Stimulated activated CD4-positive, alpha-beta T cell treated with anti-CD3 and anti-CD28 coated beads, Interleukin-2, amount 100 ng/mL, for 24 hours (primary cell): ENCODE measurements at places on chromosomes 7 and 10.

DNA sequence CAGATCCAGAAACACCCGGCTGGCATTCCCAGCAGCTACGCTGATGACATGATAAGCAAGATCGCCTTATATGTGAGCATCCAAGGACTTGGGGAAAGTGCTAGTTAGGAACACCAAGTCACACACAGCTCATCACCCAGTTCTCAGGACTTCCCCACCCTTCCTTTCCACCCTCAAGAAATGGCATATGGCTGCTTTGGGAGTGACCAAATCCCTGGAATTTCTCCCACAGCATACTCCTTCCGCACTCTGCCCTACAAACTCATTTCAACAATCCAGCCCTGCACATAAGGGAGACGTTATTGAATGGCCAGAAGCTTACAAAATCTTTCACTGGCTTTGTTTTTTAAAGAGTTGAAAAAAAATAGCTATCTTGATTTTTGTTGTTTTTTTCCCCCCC is 4.2 kb downstream of the ITIH5 start:
- DNase-seq, result no peak

DNA sequence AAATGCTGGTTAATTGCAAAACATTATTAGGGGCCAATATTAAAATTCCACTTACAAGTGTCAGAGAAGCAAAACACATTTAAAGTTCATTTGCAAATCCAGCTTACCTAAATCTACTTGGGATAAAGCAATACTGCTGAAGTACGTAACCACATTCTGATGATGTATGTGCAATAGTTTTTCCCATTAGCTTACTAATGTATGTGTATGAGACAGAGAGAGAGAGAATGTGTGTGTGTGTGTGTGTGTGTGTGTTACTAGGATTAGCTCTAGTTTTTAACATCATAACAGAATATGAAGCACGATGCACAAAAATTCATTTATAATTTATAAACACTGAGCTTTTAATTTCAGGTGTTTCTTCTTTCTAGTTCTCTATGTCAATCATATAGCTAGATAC is 1074.2 kb upstream of the C7orf33 start:
- no peak for DNase-seq

DNA sequence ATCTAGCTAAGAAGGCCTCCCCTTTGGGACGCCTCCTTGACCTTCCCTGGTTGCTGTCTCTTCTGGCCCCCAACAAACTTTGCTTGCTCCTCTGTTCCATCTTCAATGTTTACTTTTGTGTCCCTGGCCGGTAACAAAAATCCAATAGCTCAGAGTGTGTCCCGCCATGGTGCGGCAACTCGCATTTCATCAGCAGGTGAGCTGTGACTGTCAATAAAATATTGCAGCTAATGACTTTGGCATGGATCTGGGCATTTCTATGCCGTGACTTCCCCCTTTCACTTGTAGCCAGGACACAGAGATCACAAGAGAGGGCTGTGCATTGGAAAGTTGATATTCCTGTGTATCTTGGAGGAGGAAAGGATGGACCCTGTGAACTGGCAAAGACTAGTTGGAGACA is 317.6 kb downstream of the RPS24 start:
- DNase-seq, result no peak

- DNase-seq, result no peak
These were observed 37.7 kb upstream of the AGR3 start for GRCh38 chr7:16919440-16919839.

DNA sequence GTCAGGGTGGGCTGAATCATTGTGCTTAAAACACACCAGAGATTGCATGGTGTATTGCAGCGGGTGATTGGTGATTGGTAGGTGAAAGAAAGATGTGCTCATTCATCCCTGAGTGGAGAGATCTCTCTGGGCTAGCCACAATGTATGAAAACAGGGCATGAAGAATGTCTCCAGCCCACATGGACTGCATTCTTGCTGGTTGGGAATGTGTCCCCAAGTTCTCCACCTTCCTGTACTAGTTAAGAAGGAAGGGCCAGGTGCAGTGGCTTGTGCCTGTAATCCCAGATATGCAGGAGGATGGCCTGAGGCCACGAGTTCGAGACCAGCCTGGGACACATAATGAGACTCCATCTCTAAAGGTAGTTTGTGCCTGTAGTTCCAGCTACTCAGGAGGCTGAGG is 113.8 kb upstream of the LANCL2 start:
- no peak for DNase-seq

- DNase-seq, result no peak
These were observed 18.8 kb downstream of the CELF2 start for GRCh38 chr10:11036424-11037011.

DNA sequence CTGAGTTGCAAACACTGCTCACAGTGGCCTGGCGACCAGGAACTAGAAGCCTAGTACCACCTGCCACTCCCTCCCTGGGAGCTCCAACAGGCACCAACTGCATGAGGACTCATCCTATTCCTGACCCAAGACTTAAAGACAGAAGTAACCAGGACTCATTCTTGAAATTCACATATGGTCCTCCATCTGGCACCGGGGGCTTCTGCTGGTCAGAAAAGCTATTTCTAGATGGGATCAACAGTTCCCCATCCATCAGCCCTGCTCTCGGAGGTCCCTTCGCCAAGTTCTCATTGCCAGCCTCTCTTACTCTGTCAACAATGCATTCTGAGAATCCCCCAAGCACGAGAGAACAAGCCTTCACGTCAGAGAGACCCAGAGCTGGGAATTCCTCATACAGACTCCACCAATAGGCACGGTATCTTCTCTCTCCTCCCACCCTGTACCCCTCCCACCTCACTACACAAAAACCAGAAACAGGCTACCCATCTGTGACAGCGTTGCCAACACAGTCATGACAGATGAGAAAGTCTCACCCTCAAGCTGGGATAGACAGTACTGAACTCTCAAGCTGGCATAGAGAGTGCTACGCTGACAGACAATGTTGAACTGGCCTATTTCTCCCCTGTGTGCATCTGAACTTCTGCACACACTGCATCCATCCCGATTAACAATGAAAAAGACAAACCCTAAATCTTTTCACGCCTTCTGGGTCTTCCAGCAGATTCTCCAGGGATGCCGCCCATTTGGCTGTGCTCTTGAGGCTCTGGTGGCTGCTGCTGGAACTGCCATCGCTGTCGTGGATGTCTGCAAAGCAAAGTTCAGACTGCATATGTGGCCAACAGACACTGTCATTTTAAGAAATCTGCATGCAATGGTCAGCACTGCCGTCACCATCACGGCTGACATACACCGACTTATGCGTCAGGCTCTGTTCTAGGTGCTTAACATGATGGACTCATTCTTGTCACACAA is 15.6 kb downstream of the RGS10 start:
- DNase-seq, result no peak

GRCh38 chr7:28266402-28266801 is 85.8 kb upstream of the JAZF1 start:
- no peak for DNase-seq

GRCh38 chr7:36937754-36938563 is 213.7 kb upstream of the AOAH start:
- DNase-seq, result no peak

- DNase-seq, result no peak
These were observed 175.9 kb downstream of the EBF3 start for GRCh38 chr10:129788215-129788614.

- DNase-seq, result no peak
These were observed 77.9 kb downstream of the ARHGAP21 start for GRCh38 chr10:24645784-24646183.

- DNase-seq, result no peak
These were observed 23.9 kb upstream of the CCAR1 start for GRCh38 chr10:68697106-68697505.

GRCh38 chr10:103543617-103544525 is 50.4 kb downstream of the NEURL1 start:
- DNase-seq, result no peak

DNA sequence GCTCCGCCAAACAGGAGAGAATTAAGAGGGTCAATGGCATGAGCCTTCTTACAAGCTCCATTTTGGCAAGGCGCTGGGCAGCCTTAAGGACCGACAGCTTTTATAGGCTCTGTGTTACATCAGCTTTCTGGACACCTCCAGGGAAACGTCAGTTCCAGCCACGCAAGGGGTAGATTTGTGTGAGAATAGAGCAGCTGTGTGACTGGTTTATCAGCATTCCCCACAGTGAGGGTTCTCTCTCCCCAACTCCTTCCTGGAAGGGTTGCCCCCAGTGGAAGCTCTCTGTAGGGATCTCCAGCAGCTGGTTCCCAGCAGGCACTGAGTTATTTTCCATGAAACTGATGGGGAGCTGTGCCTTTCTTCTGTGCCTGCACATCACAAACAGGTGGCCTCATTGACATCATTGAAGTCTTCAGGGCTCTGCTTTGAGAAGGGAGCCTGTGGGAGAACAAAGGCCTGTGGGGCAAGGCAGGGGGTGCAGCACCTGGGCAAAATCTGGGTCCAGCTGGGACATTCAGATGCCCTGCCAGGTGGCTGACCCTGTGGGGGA is at the start of gene CUZD1:
Gene CUZD1 (minus strand): TSS at position 75 of the 550 bp plus-strand sequence. CDS start 14 bp downstream, at position 61.
- no peak for DNase-seq

DNA sequence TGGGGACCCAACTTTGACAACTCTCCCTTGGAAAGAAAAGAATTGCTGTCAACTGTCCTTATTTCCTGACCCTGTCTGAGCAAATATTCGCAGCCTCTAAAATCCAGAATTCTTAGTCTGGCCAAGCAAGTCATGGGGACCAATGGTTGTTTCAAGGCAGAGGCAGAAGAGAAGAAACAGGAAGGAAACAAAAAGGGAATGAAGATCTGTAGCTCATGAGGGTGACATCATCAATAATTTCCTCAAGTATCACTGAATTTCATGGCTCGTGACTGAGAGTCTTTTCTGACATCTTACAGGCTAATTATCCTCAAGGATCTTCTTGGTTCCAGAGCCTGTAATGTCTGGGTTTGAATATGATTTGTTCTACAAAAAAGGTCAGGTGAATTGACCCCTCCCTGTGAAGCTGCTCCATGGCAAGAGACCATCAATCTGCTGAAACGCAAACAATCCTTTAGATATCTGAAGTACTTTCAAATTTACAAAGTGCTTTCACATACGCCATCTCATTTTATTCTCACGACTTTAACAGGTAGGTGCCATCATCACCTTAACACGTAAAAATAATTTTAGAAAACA is 5.8 kb downstream of the CDK6 start:
- DNase-seq, result no peak

DNA sequence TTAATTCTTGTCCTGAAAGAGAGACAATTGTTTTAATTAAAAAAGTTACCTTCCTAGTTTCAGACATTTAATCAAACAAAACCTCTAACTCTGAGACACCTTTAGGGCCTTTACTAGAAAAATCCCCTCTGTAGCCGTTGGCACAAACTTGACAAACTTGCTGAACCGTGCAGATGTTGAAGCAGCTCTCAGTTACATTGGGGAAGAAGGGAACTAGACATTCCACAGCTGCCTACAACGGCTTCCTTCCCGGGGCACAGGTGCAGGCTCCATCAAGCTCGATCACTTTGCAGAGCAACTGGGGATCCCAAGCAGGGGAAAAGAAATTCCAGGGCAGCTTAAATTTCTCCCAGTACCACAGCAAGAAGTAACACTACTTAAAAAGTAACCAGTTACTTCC is 141.3 kb downstream of the SKAP2 start:
- DNase-seq, result no peak

- no peak for DNase-seq
These were observed 276.3 kb downstream of the GALNT17 start for GRCh38 chr7:71408271-71408670.

GRCh38 chr10:104641937-104642657 is 1.0 kb downstream of the SORCS3 start:
- DNase-seq, result no peak

DNA sequence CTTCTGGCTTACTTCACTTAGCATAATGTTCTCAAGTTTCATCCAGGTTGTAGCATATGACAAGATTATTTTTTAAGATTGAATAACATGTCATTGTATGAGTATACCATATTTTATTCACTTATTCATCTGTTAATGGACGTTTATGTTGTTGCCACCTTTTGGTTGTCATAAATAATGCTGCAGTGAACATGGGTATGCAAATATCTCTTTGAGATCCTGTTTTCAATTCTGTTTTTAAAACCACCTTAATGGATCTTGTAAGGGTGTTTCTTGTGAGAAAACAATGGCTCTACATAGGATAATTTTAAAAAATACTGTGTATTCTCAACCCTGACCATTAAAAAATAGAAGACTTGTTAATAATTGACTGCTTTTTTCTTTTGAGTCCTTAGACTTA is 290.7 kb upstream of the TMEM229A start:
- DNase-seq, result no peak

DNA sequence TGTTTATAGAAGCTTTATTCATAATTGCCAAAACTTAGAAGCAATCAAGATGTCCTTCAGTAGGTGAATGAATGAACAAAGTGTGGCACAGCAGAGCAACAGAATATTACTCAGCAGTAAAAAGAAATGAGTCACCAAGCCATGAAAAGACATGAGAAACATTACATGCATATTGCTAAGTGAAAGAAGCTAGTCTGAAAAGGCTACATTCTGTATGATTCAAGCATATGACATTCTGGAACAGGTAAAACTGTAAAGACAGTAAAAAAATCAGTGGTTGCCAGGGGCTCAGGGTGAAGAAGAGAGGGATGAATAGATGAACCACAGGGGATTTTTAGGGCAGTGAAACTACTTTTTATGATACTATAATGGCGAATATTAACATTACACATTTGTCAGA is 80.9 kb upstream of the APBB1IP start:
- DNase-seq, result no peak
